Hepatocyte (in vitro differentiated cells): ENCODE measurements at places on chromosomes 5 and 9. TPM values are rescaled to one million over a fixed set of nuclear protein-coding genes. Genes with fewer than 3 reads are reported as not detected.

DNA sequence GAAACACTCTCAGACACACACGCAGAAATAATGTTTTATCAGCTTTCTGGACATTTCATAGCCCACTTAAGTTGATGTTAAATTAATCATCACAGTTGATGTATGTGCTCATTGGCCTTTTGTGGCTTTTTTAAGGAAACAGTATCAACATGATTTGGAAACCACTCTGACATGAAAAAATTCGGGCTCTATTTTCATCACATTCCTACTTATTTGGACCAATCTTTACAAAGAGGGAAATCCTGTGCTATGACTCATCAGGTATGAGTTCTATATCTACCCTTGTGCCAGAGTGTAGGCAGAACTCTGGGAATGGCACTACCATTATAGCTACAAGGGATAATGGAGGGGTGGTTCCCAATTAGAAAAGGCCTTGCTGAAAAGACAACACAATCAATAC lies 388.4 kb upstream of the PTGER4 start:
- no peak overlapping the region for H3K4me3 ChIP-seq
- no peaks in the 10 kb centered on the region for H3K4me1 ChIP-seq
- H3K36me3 ChIP-seq: no peaks in the 10 kb centered on the region
- H3K27me3 ChIP-seq: no peaks in the 10 kb centered on the region
- DNase-seq: no peak

GRCh38 chr9:83715221-83715620 lies 7.5 kb upstream of the UBQLN1 start:
- H3K27ac ChIP-seq: no peak overlapping the region
- DNase-seq: no peak
- H3K27me3 ChIP-seq: no peaks in the 10 kb centered on the region
- no peak overlapping the region for H3K4me3 ChIP-seq

DNA sequence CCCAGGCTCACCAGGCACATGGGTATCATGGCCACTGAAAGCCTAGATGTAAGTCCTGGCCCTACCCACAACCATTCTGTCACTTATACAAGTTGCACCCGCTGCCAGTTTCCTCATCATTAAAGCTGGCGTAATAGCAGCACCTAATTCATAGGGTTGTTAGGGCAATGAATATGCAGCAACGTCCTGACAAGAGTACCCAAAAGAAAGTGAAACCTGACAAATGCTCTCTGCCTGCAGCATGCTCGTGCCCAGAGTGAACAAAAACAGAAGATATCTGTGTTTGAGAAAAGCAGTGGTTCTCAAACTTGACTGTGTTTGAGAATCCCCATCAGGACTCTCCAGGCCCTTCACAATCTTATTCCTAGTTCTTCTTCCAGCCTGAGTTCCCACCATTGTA lies 632.4 kb downstream of the SEMA5A start:
- no peaks in the 10 kb centered on the region for H3K27me3 ChIP-seq
- H3K36me3 ChIP-seq: no peaks in the 10 kb centered on the region
- no peak overlapping the region for H3K4me3 ChIP-seq

Gene ENTREP1
- 2.2 and 3.4 TPM in 2 replicates for total RNA-seq

- H3K4me3 ChIP-seq: no peak overlapping the region
- H3K36me3 ChIP-seq: no peaks in the 10 kb centered on the region
- H3K27me3 ChIP-seq: no peaks in the 10 kb centered on the region
- peak; percentile 72 for DNase-seq
Observed at GRCh38 chr9:26326563-26326962, 566.0 kb downstream of the CAAP1 start.

DNA sequence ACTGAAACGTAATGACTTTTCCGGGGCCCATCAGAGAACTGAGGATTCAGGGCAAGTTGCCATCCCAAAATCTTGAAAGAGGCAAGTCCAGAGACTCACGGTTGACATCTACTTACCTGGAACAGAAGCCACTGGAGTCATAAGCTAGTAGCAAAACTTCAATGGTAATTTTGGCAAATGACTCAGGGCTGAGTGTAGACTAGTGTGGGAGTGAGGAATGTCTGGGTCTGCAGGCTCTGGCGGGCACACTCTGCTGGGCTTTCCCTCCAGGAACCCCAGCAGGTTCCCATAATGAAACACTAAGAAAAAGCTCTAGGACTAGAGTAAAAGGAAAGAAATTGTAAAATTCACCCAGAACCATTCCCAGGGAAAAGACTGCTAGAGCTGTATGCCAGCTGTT lies 122.9 kb upstream of the NFIL3 start:
- H3K27me3 ChIP-seq: no peaks in the 10 kb centered on the region
- no peak overlapping the region for H3K27ac ChIP-seq
- H3K4me3 ChIP-seq: no peak overlapping the region
- no peaks in the 10 kb centered on the region for H3K36me3 ChIP-seq
- no peaks in the 10 kb centered on the region for H3K4me1 ChIP-seq
- no peak for DNase-seq

Gene SLC25A2
- total RNA-seq: 0.50 and 1.7 TPM in 2 replicates

Gene WHRN
- 3.2 and 3.7 TPM in 2 replicates for total RNA-seq

- no peak overlapping the region for H3K4me3 ChIP-seq
- no peak for DNase-seq
- no peaks in the 10 kb centered on the region for H3K4me1 ChIP-seq
- H3K27me3 ChIP-seq: no peaks in the 10 kb centered on the region
- no peaks in the 10 kb centered on the region for H3K36me3 ChIP-seq
- H3K27ac ChIP-seq: no peak overlapping the region
Observed at GRCh38 chr9:90024823-90025222, 420.0 kb downstream of the GADD45G start.

Gene AGXT2
- 8.0 and 8.1 TPM in 2 replicates for total RNA-seq

DNA sequence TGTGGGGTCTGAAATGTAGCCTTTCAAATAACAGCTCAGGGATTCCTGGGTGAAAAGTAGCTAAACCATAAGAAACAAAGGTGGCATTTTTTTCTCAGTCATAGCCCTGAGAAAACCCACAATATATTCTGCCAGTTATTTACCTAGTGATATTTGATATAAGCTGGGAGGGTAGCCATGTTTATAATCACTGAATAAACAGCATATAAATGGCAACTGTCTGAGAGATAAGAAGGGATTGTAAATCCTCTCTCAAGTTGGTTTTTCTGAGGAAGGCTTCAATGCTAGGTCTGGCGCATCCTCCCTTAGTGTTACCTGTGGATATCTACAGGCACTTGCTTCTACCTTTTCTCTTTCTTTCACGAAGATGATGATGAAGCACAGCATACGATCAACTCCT lies 1080.5 kb upstream of the DMAC1 start:
- no peak overlapping the region for H3K27ac ChIP-seq
- no peak overlapping the region for H3K4me3 ChIP-seq
- DNase-seq: no peak
- H3K4me1 ChIP-seq: no peaks in the 10 kb centered on the region
- no peaks in the 10 kb centered on the region for H3K27me3 ChIP-seq

DNA sequence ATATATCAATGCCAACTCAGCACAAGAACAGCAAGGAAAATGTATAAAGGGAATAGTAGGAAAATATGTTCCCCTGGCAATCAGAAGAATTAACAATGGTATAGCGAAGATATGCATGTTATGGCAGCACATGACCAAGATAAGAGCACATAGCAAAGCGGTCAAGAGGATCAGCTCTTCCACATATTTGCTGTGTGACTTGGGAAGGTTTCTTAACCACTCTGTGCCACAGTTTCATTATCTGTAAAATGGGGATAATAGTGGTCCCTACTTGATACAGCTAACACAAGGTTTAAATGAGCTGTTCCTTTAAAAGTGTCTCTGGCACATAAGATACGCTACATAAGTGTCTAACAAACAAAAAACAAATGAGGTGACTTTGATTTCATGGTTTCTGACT lies 77.9 kb upstream of the PIP5K1B start:
- DNase-seq: no peak
- no peaks in the 10 kb centered on the region for H3K36me3 ChIP-seq

Gene DND1
- 0.36 and 1.3 TPM in 2 replicates for total RNA-seq

DNA sequence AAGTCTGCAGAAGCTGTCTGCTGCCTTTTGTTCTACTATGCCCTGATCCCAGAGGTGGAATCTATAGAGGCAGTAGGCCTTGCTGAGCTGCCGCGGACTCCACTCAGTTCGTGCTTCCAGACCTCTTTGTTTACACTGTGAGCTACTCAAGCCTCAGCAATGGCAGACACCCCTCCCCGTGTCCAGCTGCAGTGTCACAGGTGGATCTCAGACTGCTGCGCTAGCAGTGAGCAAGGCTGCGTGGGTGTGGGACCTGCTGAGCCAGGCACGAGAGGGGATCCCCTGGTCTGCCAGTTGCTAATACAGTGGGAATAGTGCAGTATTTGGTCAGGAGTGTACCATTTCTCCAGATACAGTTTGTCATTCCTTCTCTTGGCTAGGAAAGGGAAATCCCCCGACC lies 99.6 kb downstream of the SLCO4C1 start:
- H3K4me3 ChIP-seq: no peak overlapping the region
- no peaks in the 10 kb centered on the region for H3K4me1 ChIP-seq
- H3K36me3 ChIP-seq: no peaks in the 10 kb centered on the region
- H3K27ac ChIP-seq: no peak overlapping the region
- no peak for DNase-seq

- H3K27me3 ChIP-seq: no peaks in the 10 kb centered on the region
- H3K36me3 ChIP-seq: no peaks in the 10 kb centered on the region
- DNase-seq: peak; percentile 58
- no peak overlapping the region for H3K27ac ChIP-seq
- H3K4me1 ChIP-seq: peaks cover 17% of the 10 kb centered on the region
Observed at GRCh38 chr5:173303878-173304590, 24.2 kb downstream of the STC2 start.

- no peaks in the 10 kb centered on the region for H3K27me3 ChIP-seq
- peak; percentile 76 for DNase-seq
- H3K27ac ChIP-seq: peak overlapping the region; percentile 82
- H3K4me1 ChIP-seq: peaks cover 76% of the 10 kb centered on the region
Observed at GRCh38 chr5:139658928-139659667, 10.9 kb downstream of the CXXC5 start.

Gene POU5F2
- total RNA-seq: 1.2 and 1.3 TPM in 2 replicates

DNA sequence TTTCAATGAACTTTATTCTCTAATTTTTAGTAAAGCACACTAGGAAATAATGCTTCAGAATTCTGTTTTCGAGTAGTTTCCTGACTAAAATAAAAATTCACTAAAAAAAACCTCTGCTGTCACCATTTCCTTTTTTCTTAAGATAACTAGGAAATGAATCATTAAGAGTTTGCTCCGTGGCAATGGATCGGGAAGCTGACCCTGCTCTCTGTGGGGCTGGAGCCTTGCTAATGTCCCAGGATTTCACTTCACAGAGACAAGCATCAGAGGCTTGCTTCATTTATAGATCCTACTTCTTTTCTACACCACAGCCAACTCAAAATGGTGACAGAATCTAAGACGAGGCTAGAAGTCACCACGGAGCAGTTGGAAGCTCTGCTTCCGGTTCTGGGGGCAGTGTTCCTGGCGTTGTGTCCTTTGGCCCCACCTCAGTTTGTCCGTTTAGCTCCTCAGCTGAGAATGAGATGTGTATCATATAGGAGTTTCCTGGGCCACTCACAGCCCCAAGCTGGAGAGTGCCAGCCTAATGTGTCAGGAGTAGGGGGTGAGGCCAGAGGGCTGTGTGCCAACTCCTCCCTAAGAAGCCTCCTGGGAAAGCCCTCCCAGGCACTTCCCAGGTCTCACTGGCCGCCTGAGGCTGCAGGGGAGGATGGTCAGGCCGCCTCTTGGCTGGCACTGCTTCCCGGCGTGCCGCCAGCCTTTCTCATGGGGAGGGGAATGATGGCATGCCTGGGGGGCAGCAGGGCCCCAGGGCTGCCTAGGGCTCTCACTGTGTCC lies 19.6 kb downstream of the TENT4A start:
- peaks cover 17% of the 10 kb centered on the region for H3K4me1 ChIP-seq
- no peak for DNase-seq
- H3K27me3 ChIP-seq: no peaks in the 10 kb centered on the region
- no peak overlapping the region for H3K27ac ChIP-seq
- no peaks in the 10 kb centered on the region for H3K36me3 ChIP-seq

Gene PCDHGA6
- 0.12 TPM in 1 of 2 replicates, not detected in the other for total RNA-seq

- peaks cover 8% of the 10 kb centered on the region for H3K4me1 ChIP-seq
- no peak overlapping the region for H3K4me3 ChIP-seq
- no peaks in the 10 kb centered on the region for H3K27me3 ChIP-seq
- peak; percentile 73 for DNase-seq
Observed at GRCh38 chr9:27457445-27457844, 66.6 kb upstream of the IFNK start.

DNA sequence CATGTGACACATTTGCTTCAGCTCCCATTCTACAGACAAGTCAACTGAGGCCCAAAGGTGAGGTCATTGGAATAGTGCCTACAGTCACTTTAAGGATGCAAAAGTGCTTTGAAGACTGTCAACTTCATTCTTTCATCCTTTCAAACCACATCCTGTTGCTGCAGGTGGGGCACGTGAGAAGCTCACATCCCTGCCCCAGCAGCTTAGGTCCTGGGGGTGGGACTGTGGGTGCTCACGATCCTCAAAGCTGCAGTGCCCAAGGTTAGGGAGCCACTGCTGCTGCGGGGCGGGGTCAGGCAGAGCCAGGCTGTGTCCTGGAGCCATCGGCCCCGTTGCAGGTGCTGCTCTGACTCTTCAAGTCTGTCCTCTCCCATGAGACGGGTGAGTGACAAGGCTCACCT lies 57.9 kb upstream of the IER5L start:
- peaks cover 3% of the 10 kb centered on the region for H3K4me1 ChIP-seq
- no peaks in the 10 kb centered on the region for H3K27me3 ChIP-seq
- no peak overlapping the region for H3K4me3 ChIP-seq
- H3K36me3 ChIP-seq: no peaks in the 10 kb centered on the region

Gene AQP7
- total RNA-seq: 8.5 and 11.2 TPM in 2 replicates

- no peaks in the 10 kb centered on the region for H3K36me3 ChIP-seq
- no peak for DNase-seq
- H3K27ac ChIP-seq: no peak overlapping the region
- H3K4me1 ChIP-seq: no peaks in the 10 kb centered on the region
- no peaks in the 10 kb centered on the region for H3K27me3 ChIP-seq
- no peak overlapping the region for H3K4me3 ChIP-seq
Observed at GRCh38 chr5:18495157-18495556, 860.9 kb downstream of the TAF11L14 start.

Gene NR4A3
- total RNA-seq: 2.2 and 2.4 TPM in 2 replicates

GRCh38 chr9:13862654-13863053 lies 451.3 kb downstream of the NFIB start:
- no peaks in the 10 kb centered on the region for H3K27me3 ChIP-seq

Gene TMEM8B
- total RNA-seq: 7.5 and 12.3 TPM in 2 replicates

DNA sequence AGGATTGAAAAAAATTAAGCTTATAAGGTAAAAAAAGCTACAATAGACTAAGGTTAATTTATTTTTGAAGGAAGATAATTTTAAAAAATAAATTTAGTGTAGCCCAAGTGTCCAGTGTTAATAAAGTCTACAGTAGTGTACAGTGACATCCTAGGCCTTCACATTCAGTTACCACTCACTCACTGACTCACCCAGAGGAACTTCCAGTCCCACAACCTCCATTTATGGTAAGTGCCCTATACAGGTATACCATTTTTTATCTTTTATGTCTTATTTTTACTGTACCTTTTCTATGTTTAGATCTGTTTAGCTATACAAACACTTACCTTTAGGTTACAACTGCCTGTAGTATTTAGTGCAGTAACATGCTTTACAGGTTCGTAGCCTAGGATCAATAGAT lies 79.8 kb upstream of the ZNF462 start:
- no peak overlapping the region for H3K27ac ChIP-seq
- H3K27me3 ChIP-seq: no peaks in the 10 kb centered on the region
- H3K36me3 ChIP-seq: no peaks in the 10 kb centered on the region
- H3K4me3 ChIP-seq: no peak overlapping the region
- no peak for DNase-seq
